ENCODE measurements at places on chromosomes 2 and 18.

- no peak for DNase-seq
Measured at GRCh38 chr2:10469955-10470608, 22.0 kb upstream of the ODC1 start.

DNA sequence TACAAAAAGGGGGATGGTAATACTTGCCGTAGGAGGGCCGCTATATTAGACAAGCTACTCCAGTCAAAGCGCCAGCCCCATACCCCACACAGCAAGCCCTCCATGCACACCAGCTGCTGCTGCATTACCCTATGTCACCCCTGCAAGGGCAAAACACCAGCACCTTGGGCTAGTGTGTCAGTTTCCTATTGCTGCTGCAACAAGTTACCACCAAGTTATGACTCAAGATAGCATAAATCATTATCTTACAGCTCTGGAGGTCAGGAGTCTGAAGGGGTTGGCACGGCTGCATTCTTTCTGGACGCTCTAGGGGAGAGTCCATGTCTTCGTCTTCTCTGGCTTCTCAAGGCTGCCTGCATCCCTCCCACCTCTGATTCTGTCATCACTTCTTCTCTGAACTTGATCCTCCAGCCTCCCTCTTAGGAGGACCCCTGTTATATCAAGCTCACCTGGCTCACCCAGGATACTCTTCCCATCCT, 88.6 kb upstream of the ACAA2 start:
- DNase-seq, result no peak

DNA sequence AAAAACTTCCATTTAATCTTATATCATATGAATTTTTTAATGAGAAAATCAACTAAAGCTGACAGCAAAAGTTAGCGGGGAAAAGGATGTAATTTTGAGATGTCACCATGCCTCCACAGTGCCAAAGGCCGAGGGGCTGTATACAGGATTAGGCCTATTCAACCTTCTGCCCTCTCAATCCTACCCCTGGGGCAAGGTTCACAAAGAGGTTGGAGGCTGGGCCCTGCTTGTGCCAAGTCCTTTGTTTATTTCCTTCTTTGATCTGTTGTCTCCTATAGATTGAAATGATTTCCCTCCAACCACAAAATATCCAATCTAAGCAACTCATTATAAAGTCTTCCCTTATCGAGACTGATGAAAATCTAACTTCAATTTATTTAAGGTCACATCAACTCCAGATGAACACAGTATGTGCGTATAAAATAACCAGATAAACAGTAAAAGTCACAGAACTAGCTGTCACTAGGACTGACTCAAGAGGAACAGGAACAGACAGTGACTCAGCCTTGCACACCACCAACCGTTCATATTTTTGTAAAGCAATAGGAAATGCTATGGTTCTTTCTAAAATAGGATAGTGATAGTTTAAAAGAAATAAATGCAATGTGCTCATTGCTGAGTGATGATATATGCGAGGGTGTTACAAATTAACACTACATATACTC, 95.8 kb downstream of the SLC25A12 start:
- no peak for DNase-seq

DNA sequence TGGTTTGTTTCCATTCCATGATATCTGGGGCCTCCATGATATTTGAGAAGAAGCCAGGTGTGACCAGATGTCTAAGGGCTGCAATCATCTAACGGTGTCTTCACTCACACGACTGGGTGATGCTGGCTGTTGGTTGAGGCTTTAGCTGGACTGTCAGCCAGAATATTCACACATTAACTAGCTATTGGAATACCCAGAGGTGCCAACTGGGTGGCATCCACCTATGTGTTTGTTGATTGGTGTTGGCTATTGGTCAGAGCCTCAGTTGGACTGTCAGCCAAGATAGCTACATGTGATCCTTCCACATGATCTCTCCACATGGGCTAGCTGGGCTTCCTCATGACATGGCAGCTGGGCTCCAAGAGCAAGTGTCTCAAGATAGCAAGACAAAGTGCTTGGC, 117.4 kb downstream of the CDCA7 start:
- DNase-seq, result no peak

GRCh38 chr2:22880161-22880560, 504.8 kb upstream of the KLHL29 start:
- no peak for DNase-seq

DNA sequence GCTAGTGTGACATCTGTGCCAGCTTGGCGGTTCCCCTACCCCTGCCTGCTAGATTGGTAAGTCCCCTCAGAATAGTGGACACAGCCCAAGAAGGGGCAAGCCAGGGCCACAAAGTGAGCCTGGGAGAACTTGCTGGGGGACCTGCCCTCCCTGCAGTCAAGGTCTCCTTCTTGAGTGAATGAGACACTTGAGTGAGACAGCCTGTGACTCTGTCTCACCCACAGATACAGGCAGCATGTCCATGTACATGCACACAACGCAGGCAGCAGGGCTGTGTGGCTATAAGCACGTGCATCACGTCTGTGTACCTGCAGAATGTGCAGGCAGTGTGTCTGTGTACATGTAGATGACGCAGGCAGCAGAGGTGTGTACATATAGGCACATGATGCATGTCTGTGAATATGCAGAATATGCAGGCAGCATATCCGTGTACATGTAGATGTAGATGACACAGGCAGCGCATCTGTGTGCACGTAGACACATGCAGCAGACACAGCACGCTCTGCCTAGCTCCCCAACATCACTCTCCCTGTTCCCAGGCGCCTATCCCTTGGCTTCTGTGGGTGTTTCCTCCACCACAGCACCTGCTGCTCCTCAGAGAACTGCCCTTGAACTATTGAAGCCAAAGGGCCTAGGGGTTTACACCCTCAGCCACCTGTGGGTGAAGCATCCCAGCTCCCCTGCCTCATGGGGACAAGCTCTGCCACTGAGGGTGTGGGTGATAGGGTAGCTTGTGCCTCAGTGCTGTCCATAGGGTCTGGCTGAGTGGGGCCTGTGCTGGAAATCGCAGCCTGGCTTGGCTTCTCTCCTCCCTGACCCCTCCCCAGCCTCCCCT, 147.2 kb upstream of the TWIST2 start:
- no peak for DNase-seq

- DNase-seq, result no peak
Measured at GRCh38 chr18:49476664-49477411, 10.2 kb downstream of the C18orf32 start.

GRCh38 chr2:38682008-38682575, 16.2 kb downstream of the GALM start:
- no peak for DNase-seq

- DNase-seq, result no peak
Measured at GRCh38 chr2:160751021-160751420, 257.4 kb upstream of the RBMS1 start.

- no peak for DNase-seq
Measured at GRCh38 chr2:15938803-15939555, 1.4 kb upstream of the MYCN start.

DNA sequence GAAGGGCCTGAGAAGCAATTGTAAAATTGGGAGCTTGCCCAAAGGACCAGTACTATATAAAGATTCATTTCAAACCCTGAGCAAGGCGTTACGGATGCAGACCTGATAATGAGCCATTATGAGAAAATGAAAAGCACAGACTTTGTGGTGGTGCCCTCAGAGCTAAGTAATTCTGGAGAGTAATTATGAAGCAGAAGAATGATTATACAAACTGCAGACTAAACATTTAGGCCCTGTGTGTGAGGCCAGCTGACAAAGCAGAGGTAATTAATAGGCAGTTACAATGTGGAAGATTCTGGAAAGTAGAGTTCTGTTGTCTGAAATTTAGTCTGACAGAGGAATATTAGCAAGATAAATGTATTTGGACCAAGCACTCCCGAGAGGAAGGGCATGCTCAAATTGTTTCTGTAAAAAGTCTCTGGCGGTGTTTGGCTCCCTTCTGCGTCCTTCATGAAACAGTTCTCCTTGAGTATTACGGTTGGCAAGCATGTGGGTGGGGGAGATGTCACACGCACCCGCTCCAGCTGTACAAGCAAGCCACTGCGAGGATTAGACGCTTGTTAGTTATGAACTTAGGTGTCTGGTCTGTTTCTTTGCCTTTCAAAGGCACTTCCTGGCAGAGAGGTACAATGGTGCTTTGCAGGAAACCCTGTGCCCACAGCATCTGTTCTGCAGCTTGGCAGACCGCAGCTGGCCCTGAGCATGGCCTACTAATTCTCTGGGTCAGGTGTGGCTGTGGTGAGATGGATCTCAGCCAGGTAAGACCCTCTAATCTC, 45.5 kb downstream of the CDC42EP3 start:
- DNase-seq, result peak; percentile 93

GRCh38 chr2:119004602-119005001, 62.6 kb downstream of the MARCO start:
- no peak for DNase-seq

DNA sequence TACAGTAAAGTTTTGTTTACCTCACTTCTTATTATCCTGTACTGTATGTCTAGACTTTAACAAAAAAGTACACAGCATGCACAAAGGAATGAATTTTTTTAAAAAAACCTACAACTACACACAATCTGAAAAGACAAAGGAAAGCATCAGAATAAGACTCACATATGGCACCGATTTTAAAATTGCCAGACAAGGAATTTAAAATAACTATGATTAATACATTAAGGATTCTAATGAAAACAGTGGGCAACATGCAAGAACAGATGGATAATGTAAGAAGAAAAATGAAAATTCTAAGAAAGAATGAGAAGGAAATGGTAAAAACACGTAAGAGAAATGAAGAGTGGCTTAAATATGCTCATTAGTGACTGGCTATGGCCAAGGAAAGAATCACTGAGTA, 638.2 kb downstream of the FBXO15 start:
- DNase-seq, result no peak

DNA sequence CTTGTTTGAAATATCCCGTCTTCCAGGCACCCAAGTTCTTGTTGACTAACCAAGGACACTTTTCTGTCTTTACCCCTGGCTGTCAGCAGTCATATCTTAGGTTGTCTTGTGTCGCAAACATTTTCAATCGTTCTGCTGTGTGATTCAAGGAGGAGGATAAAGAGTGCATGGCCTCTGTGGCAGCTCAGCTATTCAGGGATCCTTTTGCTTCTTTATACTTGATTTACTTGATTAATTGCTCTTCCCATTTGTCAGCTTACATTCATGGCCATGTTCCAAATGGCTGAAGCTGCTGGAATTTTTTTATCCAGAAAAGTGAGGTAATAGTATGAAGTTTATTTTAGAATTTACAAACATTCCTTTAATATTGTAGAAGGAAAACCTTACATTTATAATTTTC, 97.3 kb upstream of the FZD5 start:
- DNase-seq, result no peak

- peak; percentile 3 for DNase-seq
Measured at GRCh38 chr18:8081872-8082553, 514.9 kb downstream of the PTPRM start.

DNA sequence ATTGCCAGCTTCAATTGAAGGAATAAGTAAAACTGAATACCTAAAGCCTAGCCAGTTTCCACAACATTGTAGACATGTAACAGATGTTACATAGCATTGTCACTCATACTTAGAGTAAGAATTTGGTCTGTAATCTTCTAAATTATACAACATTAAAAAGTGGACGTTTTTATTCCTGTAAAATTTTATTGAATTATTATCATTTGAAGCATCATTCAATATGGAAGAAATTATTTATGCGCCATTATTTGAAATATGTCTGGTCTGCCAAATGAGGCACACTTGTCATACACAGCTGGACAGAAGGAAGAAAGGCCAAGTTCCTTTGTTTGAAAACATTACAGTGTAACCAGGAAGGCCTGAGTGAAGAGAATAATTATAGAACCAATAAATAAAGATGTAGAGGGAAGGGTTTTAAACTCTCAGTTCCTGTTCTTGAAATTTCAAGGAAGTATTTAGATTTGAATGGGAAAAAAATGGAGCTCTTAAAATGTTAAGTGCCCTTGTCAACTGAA, 575.5 kb downstream of the LRRTM4 start:
- DNase-seq, result no peak

DNA sequence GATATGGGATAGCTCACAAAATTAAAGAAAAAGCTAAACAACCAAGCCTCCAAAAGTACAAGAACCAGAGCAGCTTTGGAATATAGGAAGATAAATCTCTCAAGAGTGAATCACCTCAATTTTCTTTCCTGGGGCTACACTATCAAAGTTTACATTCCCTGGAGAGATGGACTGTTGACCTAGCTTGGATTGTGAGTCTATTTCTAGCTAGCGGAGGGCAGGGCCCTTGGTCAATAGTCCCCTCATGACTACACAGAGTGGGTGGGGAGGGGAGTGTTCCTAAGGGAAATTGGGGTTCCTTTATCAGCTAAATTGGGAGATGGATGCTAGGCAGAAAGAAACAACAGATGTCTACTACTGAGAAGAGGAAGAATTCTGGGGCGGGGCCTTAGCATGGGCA, 29.9 kb upstream of the EIF2AK3 start:
- DNase-seq, result no peak

DNA sequence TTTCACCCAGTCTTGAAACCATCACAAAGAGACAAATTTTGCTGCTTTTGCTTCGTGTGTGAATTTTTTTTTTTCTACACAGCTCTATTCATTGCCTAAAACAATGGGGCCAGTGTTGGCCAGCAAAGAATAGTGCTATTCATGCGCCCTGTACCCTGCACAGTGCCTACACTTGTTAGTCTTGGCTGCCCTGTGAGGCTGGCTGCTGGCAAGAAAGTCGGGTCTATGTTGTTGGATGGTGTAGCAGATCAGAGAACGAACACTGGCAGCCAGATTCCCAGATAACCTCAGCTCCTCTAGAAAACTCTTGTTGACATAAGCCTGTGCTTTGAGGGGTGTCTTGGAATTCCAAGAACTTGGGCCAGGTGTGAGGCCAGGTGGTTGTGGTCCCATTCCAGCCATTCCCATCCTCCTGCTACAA, 455.7 kb upstream of the TCF4 start:
- no peak for DNase-seq

DNA sequence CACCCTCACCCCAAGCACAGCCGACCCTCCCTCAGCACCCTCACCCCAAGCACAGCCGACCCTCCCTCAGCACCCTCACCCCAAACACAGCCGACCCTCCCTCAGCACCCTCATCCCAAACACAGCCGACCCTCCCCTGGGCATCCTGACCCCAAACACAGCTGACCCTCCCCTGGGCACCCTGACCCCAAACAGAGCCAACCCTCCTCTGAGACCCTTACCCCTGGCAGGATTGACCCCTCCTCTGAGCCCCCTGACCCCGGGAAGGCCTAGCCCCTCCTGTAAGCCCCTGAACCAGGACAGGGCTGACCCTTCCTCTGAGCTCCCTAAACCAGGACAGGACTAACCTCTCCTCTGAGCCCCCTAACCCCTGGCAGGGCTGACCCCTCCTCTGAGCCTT, 84.4 kb upstream of the RAB6C start:
- no peak for DNase-seq

DNA sequence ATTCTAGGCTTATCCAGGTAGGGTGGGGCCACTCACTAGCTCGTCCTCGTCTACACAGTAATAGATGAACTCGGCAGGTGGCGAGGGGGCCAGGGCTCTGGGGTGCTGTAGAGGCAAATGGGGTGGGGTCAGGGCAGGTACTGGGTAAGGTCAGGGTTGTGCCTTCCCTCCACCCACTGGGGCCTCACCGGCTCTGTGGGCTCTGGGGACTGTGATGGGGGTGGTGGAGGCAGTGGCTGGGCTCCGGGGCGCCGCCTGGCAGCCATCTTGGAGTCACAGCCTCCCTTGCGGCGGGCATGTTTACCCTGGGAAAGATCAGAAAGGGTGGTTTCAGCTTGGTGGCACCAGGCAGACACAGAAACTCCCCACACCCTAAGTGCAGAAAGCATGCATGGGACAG, 6.4 kb downstream of the MBD1 start:
- no peak for DNase-seq

- DNase-seq, result no peak
Measured at GRCh38 chr2:879540-879939, 71.1 kb upstream of the SNTG2 start.

All from SHP77 treated with DMSO at 0.1 percent for 48 hours (cell line).